ENCODE measurements at places on chromosomes 16 and 17.

DNA sequence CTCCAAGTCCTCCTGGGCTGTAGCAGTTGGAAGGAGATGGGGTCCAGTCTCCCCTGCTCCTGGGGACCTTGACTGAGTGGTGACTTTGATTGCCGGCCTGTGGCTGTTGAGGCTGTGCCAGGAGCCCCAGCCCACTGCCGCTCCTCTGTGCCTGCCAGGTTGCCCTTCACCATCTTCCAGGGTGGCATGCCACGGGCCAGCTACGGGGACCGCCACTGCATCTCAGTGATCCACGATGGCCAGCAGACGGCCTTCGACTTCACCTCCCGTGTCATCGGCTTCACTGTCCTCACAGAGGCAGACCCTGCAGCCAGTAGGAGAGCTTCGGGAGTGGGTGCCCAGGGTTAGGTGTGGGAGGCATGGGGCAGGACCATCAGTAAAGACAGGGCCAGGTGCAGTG is 23.4 kb upstream of the MYO15B start:
- no peak for DNase-seq

DNA sequence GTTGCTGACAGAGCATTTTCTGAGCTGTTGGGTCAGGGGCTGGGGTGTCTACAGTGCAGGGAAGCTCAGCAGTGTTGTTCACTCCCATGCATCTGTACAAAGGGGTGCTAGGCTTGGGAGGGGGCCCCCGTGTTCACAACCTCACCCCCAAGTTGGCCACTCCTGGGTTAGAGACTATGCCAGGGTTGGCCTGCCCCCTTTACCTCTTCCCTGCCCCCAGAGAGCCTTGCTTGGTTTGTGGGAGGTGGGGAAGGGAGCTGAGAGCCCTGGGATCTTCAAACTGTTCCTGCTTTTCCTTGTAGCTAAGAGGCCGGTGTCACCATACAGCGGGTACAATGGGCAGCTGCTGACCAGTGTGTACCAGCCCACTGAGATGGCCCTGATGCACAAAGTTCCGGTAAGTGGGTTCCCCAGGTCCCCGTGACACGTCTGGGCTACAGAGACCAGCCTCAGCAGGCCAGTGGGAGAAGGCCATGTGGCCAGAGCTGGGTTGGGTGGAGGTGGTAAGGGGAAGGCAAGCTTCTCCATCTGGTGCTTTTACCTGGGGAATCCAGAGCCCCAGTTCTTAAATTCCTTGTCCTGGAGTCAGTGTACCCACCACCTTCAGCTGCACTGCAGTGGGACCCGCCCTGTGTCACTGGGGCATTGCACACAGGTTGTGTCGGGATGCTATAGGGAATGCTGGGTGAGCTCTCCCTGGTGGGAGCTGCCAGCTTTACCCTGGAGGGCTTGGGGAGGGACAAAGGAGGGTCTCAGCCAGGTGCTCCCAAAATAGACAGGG is 11.8 kb downstream of the GPRC5C start:
- DNase-seq = no peak

DNA sequence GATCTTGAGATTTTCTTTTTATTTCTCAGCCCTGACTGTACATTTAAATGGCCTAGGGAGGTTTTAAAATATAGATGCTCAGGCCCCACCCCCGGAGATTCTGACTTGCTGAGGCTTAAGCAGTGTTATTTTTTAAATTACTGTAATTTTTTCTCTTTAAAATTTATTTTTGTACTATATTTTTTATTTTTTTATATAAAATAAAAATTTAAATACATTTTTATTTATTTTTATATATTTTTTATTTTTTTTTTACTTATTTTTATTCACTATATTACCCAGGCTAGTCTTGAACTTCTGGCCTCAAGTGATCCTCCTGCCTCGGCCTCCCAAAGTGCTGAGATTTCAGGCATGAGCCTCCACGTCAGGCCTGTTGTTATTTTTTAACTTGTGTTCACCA is 83.3 kb downstream of the KATNIP start:
- no peak for DNase-seq

DNA sequence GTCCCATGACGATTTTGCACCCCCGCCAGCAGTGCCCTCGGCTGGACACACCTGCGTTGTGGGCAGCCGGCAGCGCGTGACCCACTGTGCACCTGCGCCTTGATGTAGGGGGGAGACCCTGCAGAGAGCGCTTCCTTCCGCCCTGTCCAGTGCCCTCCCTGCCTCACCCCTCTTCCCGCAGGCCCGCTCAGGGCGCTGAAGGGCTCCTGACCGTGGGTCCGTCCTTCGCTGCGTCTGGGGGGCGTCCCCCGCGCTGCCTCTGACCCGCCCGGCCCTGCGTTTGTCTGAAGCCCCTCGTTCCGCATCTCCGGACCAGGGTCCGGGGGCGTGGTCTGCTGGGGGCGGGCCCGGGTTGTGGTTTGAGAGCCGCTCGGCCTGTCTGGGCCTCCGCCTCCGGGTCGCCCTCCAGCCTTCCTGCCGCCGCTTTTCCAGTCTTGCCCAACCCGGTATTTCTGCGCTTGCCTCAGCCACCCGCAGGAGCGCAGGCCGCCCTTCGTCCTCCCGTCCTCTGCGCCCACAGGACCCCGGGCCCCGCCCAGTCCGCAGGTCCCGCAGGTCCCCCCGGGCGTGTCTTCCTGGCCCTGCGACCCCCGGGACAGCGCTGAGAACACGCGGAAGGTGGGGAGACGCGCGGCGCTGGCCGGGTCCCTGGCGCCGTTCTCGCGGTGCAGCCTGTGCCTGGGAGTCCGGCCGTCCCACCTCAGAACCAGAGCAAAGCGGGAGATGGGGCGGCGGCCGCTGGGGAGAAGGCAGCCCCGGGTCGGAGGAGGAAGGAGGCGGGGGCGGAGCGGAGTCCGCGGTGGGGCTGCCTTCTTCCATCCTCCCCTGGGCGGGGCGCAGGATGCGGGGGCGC is 4.0 kb upstream of the IL17C start:
- DNase-seq = peak; percentile 81

GRCh38 chr17:68697850-68698361 is 96.7 kb upstream of the FAM20A start:
- no peak for DNase-seq

DNA sequence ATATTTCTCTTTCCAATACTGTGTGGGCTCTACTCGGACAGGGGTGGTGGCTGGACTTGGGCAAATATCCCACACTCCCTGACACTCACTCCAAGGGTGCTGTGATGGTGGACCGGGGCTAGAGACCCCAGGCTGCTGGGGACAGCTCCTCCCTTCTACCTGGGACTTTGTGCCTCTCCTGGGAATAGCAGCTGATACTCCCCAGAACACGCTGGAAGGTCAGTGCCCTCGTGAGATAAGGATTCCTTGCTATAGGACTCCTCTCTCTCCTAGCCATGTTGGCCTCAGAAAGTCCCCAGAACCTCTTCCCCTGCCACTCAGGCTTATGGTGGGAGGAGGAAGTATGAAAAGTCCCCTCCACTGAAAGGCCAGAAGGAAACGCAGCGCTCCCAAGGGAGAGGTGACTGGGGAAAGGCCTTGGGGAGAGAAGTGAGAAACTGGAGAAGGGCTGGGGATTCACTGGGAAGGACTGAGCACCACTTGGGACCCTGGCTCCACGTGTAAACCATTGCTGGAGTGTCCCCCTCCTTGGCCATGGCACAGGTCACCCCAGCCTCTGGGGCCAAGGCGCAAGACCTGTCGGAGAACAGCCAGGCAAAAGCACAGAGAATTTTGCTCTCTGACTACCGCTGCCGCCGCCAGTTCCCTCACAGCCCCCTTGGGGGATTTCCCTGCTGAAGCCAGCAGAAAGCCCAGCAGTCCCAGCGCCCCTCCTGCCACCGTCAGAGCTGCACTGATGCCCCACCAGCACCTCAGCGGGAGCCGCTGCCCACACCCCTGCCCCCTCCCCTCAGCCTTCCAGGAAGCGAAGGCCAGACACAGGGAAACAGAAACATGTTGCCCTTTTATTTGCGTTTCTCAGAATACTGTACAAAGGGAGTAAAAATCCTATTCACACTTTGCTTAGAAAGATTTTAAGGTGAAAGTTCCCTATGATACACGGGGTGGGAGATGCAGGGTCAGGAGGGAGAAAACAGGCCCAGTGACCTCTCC is 2.1 kb upstream of the GSDMB start:
- peak; percentile 64 for DNase-seq

GRCh38 chr17:57484826-57485565 is 228.7 kb downstream of the MSI2 start:
- no peak for DNase-seq

- no peak for DNase-seq
Observed at GRCh38 chr17:58360296-58361063, 8.5 kb upstream of the SUPT4H1 start.

- no peak for DNase-seq
Observed at GRCh38 chr16:72428681-72429376, 256.9 kb upstream of the PMFBP1 start.

DNA sequence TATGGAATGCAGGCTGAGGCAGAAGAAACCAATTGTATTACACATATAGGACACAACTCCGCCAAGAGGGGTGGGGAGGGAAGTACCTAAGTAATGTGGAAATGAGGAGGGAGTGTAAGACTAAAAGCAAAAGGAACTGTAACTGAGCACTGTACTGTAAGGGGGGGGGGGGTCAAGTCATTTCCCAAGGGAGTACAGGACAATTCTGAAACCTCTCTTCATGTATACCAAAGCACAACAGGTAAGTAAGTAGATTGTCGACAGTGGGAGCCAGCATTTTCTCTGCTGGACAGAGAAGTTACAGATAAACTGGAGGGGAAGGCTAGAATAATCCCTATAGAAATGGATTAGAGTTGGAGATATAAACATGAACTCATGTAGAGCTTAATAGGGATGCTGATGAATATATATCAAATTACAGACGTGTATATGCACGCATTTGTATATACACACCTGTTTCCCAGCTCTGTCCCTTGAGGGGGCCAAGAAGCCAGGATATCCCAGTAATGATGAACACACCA is 6.4 kb downstream of the USP22 start:
- no peak for DNase-seq

DNA sequence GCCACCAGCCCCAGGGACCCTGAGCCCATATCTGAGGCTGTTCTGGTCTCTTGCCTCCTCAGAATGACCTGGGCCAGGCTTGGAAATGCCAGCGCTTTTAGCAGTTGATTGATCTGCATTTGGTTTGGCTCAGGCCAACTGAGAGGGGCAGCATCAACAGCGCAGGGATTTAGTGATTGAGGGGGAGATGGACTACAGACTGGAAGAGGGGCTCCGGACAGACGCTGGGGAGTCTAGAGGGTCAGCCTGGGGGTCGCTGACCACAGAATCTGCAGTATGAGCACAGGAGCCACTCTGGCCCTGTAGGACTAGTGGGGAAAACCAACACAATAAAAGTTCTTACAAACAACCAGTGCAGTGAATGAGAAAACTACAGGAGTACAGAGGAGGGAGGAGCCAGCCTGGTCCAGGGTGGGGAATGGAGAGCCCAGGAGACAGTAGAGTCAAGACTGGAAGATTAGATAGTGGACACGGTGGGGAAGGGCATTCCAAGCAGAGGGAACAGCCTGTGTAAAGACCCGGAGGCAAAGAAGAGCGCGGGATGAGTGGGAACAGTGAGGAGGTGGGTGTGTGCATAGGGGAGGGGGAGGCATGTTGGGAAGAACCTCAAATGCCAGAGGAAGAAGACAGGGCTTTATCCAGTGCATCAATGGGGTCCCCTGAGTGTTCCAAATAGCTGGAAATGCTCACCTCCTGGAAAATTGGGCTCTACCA is 128.9 kb downstream of the MRM1 start:
- DNase-seq = no peak

- no peak for DNase-seq
Observed at GRCh38 chr16:89065458-89065822, 28.2 kb upstream of the ACSF3 start.

DNA sequence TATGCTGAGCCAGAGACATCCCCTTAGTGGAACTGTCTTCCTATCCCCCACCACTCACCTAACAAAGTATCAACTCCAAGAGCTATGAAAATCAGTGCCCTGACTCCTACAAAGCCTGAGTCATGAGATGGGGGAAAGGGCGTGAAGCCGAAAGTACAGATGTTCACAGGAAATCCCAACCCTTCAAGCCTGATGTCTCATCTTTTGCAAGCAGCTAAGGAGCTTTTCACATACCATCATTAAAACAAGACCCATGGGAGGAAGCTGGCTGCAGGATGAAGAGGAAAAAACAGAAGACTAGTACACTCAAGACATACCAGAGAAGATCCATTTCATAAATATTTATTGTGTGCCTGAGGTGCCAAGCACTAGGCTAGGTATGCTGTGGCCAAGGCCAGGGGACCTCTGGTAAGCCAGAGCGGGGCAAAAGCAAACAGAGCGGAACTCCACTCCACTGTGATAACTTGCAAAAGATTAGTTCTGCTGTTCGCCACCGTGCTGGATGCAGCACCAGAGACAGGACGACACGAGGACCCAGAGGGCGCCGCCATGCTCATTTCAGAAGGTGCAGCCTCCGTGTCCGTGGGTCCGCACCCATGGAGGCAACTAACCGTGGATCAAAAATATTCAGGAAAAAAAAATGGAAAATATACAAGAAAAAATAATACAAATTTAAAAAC is 4.5 kb upstream of the MNT start:
- no peak for DNase-seq

GRCh38 chr17:65079489-65079900 is 23.0 kb upstream of the GNA13 start:
- no peak for DNase-seq

DNA sequence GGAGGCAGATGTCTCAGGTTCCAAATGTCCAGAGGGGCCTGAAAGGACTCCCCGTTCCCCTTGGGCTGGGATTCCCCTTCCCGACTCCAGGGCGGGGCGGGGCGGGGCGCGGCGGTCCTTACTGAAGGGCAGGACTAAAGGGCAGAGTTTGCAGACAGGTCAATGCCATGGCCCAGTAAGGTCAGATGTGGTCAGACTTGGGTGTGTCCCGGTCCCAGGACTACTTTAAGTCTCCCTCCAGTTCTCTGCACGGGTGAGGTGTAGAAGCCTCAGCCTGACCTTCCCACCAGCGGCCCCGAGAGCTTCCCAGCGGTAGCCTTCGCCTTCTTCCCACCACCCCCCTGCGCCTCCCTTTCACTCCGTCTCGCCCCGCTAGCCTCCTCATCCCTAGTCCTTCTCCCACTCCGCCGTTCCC is 532 bp downstream of the KDM6B start:
- DNase-seq = peak; percentile 51

- no peak for DNase-seq
Observed at GRCh38 chr17:79629548-79630049, 18.7 kb upstream of the RBFOX3 start.

- no peak for DNase-seq
Observed at GRCh38 chr16:24505959-24506358, 33.4 kb upstream of the RBBP6 start.

- no peak for DNase-seq
Observed at GRCh38 chr16:17170435-17170834, 300.3 kb downstream of the XYLT1 start.

GRCh38 chr17:75614006-75614405 is 19.2 kb upstream of the SMIM5 start:
- no peak for DNase-seq

- no peak for DNase-seq
Observed at GRCh38 chr16:9971907-9972306, 210.3 kb downstream of the GRIN2A start.
